ENCODE measurements at places on chromosomes 13 and 19.

DNA sequence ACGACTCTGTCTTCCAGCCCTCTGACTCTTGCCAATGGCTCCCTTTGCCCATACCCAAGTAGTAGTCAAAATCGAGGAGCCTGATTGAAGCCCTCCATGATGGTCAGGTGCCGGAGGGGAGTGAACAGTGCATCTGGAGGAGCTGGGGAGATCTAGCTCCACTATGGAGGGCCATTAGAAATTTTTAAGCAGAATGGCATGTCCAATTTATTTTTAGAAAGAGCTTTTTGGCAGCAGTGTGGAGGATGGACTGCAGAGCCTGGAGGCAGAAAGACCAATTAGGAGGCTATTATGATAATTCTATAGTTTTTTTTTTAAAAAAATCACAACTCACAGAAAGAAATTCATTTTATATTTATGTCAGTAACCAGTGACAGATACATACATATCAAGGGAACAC is 92.7 kb upstream of the SLC7A1 start:
- no peak for DNase-seq

DNA sequence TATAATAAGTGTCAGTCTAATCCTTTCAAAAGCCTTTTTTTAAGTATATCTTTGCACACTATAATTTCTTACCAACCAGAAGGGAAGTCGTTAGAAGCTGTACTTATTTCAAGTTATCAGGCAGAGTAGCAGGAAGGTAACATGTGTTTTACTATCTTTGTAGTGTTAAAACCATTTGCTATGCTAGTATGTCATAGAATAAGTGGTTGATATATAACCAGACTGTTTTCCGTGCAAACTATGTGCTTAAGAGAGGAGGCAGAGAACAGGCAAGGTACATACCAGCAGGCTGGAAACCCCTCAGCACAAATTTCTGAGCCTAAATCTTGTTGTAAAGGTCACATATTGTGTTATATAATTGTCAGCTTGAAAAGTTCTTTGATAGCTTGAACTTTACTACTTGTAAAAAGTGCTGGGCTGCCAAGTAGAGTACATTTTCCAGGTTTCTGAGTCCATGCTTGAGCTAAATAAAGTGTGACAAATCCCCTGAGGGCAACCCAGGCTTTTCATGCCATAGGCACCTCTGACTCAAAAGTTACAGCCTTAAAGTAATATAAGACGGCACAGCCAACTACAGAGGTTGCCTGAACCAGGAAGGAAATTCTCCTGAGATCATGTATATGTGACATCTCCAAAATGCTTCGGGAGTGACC is 1297.4 kb downstream of the PCDH9 start:
- DNase-seq: no peak

GRCh38 chr13:26759249-26759906 is 1.2 kb downstream of the GPR12 start:
- DNase-seq: no peak

DNA sequence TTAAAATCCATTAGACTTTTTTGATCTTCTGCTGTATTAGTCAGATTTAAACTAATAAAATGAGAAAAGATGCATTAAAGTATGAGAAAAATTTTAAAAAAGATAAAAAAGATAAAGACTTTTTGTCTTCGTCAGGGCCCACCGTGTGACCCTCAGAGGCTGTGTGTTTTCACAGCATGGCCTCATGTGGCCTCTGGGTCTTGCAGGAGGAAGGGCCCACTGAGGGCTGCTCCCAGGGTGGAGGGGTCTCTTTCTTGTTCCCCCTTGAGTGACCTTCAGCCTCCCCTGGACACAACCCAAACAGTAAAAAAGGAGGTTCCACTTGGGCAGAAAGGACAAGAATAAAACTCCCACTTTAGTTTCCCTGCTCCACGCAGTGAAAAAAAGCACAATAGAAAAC is 57.1 kb upstream of the RANBP3 start:
- DNase-seq: no peak

DNA sequence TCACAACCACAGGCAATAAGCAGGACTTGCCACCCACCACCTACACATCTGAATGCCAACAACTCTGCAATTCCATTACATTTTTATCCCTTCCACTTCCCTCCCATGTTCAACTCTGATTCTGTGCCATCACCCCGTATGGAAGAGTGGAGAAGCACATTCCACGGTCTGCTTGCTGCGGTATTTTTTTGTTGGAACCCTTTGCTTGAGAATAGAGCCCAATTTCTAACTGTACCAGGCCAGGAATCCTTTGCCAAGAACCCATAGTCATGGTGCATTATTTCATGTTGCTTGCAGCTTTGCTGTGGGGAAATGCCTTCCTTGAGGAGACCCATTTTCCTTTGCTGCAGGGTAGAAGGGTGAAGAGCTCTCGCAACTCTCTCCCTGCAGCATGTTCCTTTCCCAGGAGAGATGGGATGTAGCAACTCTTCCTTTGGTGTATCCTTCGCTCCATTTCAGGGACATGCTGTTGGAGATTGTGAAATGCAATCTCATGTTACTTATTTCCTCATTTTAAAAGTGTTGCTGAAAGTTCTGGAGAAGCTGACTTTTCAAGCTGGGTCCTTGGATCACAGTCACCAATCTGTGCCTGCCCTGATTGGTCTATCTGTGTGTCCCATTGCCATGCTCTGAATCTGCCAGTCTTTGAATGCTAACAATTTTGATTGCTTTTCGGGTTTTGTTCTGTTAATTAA is 69.8 kb upstream of the STARD13 start:
- DNase-seq: no peak

GRCh38 chr13:105426441-105426840 is 1109.0 kb downstream of the EFNB2 start:
- DNase-seq: no peak

DNA sequence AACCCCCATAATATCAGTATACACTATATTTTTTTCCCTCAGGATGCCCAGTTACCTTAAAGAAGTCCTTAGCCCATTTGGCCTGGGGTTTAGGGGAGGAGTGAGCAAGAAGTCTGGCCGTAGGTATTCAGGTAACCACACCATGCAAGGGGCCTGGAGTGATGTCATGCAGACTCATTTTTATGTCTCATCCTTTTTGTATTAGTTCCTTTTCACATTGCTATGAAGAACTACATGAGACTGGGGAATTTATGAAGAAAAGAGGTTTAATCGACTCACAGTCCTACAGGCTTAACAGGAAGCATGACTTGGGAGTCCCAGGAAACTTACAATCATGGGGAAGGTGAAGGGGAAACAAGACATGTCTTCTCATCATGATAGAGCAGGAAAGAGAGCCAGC is 12.2 kb downstream of the TPP2 start:
- no peak for DNase-seq

DNA sequence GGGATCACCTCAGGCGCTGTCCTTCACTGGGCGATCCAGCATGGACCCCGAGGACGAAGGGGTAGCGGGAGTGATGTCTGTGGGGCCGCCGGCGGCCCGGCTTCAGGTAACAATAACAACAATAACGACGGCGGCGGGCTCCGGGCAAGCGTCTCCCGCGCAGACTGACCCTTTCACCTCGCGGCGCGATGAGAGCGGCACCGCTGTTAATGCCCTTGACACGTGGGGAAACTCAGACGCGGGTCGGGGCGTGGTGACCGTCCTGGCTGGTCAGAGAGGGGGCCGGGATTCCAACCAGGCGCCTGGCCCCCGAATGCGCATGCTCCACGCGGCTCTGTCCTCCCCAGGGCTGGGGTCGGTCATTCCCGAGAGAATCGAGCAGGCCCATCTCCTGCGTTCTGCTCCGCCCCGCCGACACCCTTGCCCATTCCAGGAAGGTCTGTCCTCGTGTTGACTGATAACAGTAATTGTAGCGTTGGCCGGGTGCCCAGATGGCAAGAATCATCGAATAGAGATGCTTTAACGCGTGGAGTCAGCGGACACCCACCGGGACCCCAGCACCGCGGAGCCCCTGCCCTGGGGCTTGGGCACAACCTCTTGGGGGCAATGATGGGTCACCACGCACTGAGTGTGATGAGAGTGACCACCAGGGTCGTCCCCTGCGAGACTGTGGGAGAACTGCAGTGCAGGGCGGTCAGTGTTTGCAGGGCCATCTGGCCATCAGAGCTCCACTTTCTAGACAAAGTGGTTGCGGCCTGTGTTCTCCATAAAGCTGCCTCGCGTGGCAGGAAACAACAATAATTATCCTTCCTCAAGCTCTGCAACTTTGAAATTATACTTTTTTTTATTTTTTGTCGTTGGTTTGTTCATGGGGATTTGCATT is 528 bp downstream of the ZNF8 start:
- no peak for DNase-seq

- no peak for DNase-seq
These were observed 9.8 kb downstream of the TEX30 start for GRCh38 chr13:102763741-102764140.

DNA sequence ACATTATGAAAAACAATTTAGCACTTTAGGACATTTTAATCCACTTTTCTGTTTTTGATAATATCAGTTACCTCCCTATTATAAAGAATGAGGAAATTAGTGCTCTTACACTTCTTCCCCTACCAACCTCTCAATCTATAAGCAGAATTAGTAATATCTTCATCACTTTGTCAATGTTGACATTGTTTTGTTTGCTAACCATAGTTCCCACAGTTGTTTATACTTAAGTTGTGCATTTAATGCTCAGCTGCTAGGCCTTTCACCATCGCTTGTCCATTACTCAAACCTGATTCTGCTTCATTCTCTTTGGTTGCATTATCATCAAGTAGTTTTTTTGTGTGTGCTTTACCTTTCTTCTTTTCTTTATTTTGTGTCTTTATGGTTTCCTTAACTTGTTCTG is 132.1 kb downstream of the CDK8 start:
- no peak for DNase-seq

DNA sequence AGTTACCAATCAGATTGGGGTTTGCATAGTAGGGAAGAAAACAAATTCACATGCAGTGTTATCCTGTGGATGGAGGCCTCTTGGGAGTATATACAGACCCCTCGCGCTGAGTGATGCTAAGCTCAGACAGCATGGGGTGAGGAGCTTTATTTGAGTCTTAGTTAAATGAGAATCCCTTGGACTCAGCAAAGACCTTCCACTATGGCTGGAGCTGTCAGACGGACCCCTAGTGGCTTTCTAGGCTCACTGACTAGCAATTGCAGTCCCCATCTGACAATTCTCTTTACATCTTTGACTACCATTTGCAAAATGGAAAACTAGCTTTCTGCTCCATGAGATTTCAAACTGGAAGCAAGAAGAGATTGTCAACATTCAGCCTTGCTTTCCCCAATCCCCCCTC is 90.4 kb downstream of the STOML3 start:
- DNase-seq: no peak

- DNase-seq: no peak
These were observed 19.4 kb downstream of the NOTCH3 start for GRCh38 chr19:15181394-15181793.

DNA sequence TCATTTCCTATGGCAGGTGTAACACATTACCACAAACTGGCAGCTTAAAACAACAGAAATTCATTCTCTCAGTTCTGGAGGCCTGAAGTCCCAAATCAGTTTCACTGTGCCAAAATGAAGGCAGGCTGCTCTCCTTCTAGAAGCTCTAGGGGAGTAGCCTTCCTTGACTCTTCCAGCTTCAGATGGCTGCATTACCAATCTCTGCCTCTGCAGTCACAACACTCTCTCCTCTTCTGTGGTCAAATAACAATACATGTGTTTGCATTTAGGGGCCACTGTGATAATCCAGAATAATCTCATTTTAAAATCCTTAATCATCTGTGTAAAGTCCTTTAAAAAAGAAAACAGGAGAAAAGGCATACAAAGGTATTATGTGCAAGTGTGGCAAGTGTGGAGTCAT is 7.8 kb downstream of the DIAPH3 start:
- DNase-seq: no peak

DNA sequence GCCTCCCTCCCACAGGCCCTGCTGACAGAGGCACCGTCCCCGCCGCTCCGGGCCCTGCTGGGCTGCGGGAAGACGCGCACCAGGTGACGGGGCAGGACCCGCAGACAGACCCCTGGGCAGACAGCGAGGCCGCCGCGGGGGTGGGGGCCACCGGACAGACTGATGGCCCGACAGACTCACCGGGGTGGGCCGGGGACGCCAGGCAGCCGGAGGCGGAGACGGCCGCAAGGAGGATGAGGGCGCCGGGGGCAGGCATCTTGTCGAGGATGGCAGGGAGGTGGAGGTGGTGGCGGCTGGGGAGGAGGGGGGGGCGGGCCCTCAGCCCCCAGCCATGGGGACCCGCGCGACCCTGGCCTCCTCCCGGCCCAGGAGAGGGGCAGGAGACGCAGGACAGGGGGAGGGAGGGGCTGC is 309 bp downstream of the LMTK3 start:
- peak; percentile 46 for DNase-seq

DNA sequence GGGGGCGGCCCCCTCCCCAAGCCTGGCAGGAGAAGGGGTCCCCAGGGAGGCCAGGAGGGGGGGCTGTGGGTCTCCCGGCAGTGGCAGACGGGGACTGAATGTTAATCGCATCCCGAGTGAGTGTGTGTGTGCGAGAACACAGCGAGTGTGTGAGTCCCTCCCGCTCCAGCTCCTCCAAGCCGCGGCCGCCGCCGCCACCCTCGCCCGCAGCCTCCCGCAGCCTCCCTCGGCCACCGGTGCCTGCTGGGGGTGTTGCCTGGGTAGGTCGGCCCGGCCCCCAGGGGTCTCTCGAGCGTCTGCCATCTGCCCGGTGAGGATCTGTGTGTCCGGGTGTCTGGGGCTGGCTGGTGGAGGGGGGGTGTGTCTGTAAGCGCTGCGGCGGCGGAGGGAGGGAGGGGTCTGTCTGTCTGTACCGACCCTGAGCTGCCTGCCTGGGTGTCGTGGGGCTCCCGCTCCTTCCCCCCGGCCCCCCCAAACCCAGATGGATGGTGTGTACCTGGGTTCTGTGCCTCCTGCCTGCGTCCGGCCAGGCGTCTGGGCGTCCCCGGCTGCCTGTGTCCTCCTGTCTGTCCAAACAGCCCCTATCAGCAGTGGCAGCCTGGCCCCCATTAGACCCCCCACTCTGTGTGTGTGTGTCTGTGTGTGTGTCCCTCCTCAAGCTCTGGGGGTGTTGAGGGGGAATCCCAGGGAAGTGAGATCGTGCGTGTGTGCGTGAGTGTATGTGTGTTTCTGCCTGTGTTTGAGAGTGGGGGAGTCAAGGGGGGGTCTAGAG is at the start of gene GRIN2D:
Gene GRIN2D, plus strand, starts transcription at position 110 of the 772 bp plus-strand sequence. CDS start 4,725 bp downstream, outside the sequence.
- no peak for DNase-seq

GRCh38 chr13:24574847-24575246 is 62.3 kb upstream of the PARP4 start:
- no peak for DNase-seq

- DNase-seq: no peak
These were observed 84.6 kb upstream of the ZNF254 start for GRCh38 chr19:24002256-24002945.

GRCh38 chr19:44617110-44617880 is 3.9 kb downstream of the IGSF23 start:
- no peak for DNase-seq
